NCI-H1930 (cell line): ENCODE measurements at places on chromosomes 7 and 10.

DNA sequence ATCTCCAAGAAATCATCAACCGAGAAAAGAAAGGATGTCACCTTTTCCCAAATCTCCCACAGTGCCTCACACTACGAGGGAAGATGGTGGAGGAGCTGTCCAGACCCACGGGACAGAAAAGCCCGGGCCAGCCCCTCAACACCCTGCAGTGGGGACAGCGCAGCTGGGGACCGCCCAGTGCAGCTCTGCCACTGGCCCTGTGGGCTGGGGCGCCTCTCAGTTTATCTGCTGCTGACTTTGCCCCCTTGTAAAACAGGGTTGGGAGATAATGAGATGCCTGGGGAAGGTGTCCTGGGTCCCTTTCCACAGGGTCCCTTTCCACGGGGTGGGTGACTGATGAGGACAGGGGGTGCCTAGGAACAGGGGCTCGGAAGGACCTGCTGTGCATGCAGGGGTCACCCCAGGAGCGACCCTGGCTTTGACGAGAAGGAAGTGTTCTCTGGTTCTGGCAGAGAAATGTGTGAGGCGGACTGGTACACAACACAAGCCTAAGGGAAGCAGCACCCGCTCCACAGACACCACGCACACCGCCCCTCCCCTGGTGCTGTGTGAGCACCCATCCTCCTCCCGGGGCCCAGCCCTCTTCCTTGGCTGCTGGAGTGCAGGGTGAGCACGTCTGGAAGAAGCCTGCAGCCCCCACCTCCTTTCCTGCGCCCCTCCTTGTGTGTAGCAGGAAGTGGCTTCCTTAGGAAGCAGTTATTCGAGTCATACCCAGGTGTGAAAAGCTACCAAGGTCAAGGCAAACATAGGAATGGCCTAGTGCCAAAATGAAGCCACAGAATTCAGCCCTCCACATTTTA, 339.9 kb downstream of the DNAJB6 start:
- no peak for DNase-seq

DNA sequence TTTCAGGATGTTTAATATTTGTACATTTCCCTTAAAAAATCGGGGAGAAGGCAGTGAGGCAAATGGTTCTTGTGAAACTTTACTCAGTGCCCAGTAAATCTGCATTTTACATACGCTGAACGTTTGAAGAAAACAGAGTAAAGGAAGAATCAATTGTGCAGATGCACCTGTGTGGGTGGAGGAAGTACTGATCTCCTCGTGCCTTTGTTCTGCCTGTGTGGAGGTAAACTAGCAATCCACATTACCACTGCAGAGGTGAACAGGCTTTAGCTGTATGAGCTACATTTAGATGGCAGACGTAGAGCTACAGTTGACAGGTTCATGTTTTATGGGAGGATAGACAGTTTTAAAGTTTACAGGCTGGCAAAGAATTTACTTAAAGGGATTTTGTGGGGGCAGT, 62.7 kb upstream of the VIPR2 start:
- DNase-seq: no peak

GRCh38 chr7:92569137-92569536, 21.1 kb downstream of the FAM133B start:
- DNase-seq: no peak

- no peak for DNase-seq
Measured at GRCh38 chr7:128188396-128189230, 52.5 kb upstream of the LEP start.

DNA sequence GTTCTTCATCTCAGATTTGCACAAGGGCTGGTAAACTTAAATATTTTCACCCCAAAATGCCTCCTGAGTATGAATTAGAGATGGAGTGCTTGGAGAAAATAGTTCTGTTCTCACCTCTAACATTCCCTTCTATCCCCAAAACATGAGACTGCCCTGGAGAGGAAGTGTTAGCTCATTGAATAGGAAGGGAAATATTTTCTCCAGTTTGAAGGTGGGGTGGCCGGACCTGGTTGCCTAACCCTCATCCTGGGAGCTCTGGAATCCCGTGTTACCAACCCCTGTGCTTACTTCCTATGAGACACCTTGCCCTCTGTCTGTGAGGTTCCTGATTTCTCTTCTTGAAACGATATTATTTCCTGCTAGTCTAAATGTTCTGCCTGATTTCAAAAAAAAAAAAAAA, 779 bp downstream of the IFIT2 start:
- DNase-seq: no peak

DNA sequence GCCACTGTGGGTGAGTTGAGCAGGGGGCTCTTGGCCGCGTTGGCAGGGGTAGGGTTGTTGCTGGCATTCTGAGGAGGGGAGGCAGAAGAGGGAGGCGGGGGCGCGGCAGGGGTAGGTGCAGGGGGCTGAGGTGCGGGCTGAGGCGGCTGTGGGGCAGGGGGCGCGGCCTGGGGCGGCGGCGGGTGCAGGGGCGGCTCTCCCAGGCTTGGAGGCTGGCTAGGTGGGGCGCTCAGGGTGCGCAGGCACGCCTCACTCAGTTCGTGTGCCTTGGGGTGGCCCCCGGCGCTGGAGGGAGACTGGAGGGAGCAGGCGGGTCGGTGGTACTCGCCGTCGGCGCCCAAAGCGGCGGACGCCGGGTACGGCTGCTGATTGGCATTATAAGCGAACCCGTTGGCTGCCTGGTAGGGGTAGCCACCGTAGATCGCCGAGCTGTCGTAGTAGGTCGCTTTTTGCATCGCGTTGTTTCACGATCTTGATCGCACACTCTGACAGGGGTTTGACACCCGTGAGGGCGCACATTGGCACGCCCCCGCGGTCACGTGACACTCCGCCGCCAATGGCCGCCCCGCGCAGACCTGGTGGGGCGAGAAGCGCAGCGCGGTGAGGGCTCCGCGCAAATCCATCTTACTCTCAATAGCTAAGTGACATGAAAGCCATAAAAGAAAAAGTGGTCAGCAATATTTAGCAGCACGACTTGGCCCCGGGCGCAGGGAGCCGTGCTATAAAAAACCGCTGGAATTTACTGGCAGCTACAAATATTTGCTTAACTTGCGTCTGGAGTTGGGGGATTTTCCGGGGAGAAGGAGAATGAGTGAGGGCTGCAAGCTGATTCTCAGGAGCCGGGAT, 7.9 kb upstream of the HOXA2 start:
- DNase-seq: no peak

DNA sequence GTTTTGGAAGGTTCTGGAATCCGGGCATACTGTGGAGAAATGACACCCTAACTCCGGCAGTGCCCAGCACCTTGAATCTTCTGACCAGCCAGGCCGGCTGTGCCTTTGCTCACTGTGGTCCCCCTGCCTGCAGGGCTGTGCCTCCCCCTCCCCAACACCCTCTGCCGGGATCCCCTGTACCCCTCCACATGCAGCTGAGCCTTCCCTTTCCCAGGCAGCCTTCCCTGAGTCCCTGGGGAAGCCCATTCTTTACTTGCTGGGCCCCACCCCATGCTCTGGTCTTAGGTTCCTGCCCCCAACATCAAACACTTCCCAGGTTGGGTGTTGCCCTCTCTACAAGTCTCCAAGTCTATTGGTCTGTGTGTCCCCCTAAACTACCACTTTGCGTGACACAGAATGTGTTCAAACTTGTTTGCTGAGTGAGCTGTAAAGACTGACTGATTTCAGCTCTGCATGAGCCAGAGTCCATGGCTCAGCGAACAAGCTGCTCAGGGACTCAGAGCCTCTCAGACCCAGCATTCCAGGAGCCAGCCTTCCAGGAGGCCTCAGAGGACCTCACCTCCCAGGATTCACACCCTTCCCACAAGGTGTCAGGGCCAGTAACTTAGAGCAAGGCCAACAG, 31.6 kb downstream of the CALML5 start:
- DNase-seq: no peak

- no peak for DNase-seq
Measured at GRCh38 chr10:26386781-26387180, 51.4 kb upstream of the APBB1IP start.

DNA sequence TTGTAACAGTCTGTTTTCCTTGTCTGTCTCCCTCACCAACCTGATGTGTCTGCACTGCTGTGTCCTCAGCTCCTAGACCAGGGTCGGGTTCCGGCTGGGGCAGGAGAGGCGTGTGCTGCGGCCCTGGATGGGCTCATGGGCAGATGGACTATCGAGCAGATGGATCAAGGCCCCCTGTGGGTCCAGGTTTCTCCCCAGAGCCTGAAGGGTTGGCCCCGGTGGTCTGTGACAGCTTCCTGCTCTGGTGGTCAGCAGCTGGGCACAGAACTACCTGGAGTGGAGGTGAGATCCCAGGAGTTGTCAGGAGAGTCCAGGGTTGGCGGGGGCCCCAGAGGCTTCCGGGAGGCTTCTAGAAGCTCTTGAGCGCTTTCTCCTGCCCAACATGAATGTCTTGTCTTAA, 75.1 kb downstream of the GRK5 start:
- no peak for DNase-seq

GRCh38 chr10:30170814-30171213, 111.4 kb upstream of the JCAD start:
- no peak for DNase-seq

- no peak for DNase-seq
Measured at GRCh38 chr10:18557960-18558359, 93.4 kb downstream of the NSUN6 start.

- no peak for DNase-seq
Measured at GRCh38 chr7:26556061-26556881, 264.6 kb downstream of the SNX10 start.

GRCh38 chr10:52853704-52854103, 81.1 kb upstream of the MBL2 start:
- no peak for DNase-seq

- DNase-seq: no peak
Measured at GRCh38 chr7:147412782-147413556, 1177.6 kb upstream of the C7orf33 start.

GRCh38 chr10:4095166-4095917, 310.3 kb upstream of the KLF6 start:
- no peak for DNase-seq

- DNase-seq: no peak
Measured at GRCh38 chr10:45006276-45007030, 5.7 kb downstream of the ZNF22 start.

- DNase-seq: no peak
Measured at GRCh38 chr10:3769556-3769955, 15.5 kb downstream of the KLF6 start.

DNA sequence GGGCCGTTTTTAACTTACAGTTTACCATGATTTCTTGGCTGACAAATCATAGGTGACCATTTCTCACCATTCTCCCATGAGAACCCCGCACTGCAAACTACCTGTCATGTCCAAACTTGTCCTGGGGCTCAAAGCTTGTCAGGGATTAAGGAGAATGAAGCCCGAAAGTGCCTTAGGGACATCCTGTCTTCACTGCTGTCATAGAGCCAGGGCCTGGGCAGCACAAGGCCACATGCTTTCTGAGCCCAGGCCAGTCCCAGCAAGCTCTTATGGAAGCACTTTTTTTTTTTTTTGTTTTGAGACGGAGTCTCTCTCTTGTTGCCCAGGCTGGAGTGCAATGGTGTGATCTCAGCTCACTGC, 33.9 kb downstream of the CCM2 start:
- no peak for DNase-seq

- no peak for DNase-seq
Measured at GRCh38 chr10:53135897-53136253, 363.3 kb upstream of the MBL2 start.

- no peak for DNase-seq
Measured at GRCh38 chr10:84265418-84265817, 20.6 kb downstream of the RGR start.

- DNase-seq: no peak
Measured at GRCh38 chr7:151951672-151952338, 4.4 kb upstream of the GALNTL5 start.

GRCh38 chr10:75764974-75765788, 333.8 kb downstream of the LRMDA start:
- DNase-seq: no peak

DNA sequence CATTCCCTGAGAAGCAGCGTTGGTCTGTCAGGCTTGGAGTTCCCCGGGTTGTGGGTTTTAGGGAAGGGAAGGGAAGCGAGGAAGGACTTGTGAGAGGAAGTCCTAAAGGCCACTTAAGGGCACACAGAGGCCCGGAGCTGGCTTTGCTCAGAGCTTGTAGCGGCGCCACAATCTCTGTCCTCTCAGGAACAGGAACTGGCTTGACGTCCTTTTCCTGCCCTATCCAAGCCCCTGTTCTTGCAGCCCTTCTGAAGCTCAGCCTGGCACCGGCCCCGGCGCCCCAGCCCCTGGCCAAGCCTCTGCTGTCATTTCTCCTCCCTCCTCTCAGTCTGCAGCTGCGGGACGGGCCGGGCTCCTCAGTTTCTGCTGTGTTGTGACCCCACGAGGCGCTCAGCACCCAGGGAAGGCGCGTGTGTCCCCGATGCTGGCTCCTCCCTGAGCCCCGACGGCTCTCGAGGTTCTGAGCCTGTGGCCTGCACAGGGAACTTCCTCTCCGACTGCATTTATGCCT, at the start of gene GIMAP8:
GIMAP8 (plus strand) TSS at position 140 of the 511 bp plus-strand sequence. CDS start 16,069 bp downstream, outside the sequence.
- DNase-seq: no peak

- DNase-seq: no peak
Measured at GRCh38 chr10:106565546-106565945, 599.0 kb downstream of the SORCS1 start.

DNA sequence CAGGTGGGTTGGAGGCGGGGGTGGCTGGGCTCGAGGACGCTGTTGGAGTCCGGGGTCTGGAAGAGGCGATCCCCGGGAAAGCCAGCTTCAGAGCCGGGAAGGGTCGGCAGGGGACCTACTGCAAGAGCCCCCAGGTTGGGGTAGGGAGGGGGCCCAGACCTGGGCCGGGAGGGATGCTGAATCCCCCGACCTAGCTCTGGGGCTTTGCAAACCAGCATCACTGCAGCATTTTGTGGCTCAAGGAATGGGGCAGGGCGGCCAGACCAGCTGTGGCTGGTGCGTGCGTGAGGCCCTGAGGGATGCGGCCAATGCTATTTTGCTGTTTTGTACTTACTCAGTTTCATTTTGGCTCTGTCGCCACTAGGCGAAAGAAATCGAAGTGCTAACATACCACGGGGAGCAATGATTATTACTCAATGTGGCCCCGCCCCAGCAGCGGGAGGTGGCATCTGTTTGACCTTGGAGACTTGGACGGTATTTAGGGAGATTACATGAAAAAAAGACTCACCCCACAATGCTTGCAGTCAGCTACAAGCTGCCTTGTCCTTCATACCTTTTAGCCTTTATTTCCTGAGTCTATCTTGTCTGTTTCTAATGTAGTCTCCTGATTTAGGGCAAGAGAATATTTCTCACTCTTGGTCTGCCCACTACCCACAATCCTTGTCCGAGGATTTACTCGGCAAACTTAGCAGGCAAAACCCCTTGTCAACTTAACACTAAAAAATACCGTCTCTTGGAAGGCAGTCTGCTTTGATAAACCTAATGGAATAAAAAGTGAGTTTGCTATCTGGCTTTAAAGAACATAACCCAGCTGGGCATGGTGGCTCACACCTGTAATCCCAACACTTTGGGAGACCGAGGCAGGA, 16.2 kb downstream of the HSPB1 start:
- DNase-seq: peak; percentile 65

GRCh38 chr7:4159154-4159501, 523.0 kb upstream of the FOXK1 start:
- DNase-seq: no peak

- no peak for DNase-seq
Measured at GRCh38 chr7:75856536-75856935, 22.3 kb upstream of the RHBDD2 start.

- DNase-seq: no peak
Measured at GRCh38 chr10:22723343-22723779, 9.0 kb upstream of the PIP4K2A start.

- no peak for DNase-seq
Measured at GRCh38 chr10:93751832-93752231, 5.9 kb upstream of the LGI1 start.

- DNase-seq: no peak
Measured at GRCh38 chr7:50068026-50068425, 25.0 kb downstream of the ZPBP start.
